ENCODE measurements at places on chromosomes 4 and X. TPM values are rescaled to one million over a fixed set of nuclear protein-coding genes. Genes with fewer than 3 reads are reported as not detected.

LUZP4 gene
- not detected for total RNA-seq

CXorf49 gene
- total RNA-seq, result not detected

GPR78 gene
- total RNA-seq, result not detected

PARM1 gene
- total RNA-seq, result not detected

MFAP3L gene
- total RNA-seq, result 0.68 TPM

FRG1 gene
- total RNA-seq, result 58.3 TPM

PFKFB1 gene
- 0.60 TPM for total RNA-seq

HS6ST2 gene
- total RNA-seq, result 0.14 TPM

GSX2 gene
- not detected for total RNA-seq

PLAC8 gene
- 101 TPM for total RNA-seq

CCDC149 gene
- total RNA-seq, result not detected

CDKL2 gene
- total RNA-seq, result 0.83 TPM

FHIP1A gene
- 0.76 TPM for total RNA-seq

CTSO gene
- total RNA-seq, result 3.7 TPM

RBMXL3 gene
- not detected for total RNA-seq

GPM6B gene
- total RNA-seq, result not detected

ADH7 gene
- total RNA-seq, result not detected

TEC gene
- total RNA-seq, result 4.2 TPM

CENPVL2 gene
- total RNA-seq, result not detected

SLIT2 gene
- total RNA-seq, result not detected

Data from activated CD8-positive, alpha-beta T cell treated with anti-CD3 and anti-CD28 coated beads for 36 hours (primary cell).